ENCODE measurements at places on chromosomes 11 and 22.

DNA sequence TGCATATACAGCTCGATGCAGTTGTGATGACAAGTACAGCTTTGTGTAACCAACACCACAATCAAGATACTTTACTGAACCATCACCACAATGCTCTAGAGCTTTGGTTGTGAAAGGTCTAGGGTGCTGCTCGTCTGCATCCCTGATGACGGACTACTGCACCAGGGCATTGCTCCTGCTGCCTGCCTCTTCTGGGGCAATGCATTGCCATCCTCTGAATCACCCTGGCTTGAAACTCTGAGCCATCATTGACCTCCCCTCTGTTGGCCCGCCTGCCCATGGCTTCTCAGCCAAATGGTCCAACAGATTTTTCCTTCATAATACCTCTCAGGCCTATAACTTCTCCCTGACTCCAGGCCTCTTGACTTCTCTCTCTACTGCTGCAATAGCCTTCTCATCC lies 77.4 kb upstream of the CSNK2A3 start:
- DNase-seq: no peak

GRCh38 chr11:130634961-130635473 lies 186.6 kb downstream of the ADAMTS15 start:
- DNase-seq: peak; percentile 80

DNA sequence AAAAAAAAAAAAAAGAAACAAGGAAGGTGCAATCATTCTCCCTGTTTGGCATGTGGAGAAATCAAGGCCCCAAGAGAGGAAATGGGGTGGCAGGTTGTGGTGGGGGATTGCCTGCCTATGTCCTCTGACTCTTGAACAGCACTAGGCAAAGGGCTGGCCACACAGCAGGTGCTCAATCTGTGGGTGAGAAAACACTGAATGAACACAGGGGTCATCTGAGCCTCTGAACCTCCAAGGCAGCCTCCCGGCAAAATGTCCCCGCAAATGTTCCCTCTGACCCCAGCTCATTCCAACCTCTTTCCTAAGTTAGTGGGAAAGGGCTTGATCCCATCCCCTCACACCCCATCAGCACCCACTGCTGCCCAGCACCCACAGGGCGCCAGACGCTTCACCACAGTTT lies 4.6 kb downstream of the PLA2G6 start:
- no peak for DNase-seq

- no peak for DNase-seq
These were observed 31.1 kb downstream of the SMCO4 start for GRCh38 chr11:93512073-93512475.

- DNase-seq: no peak
These were observed 1.1 kb upstream of the C11orf65 start for GRCh38 chr11:108468478-108468864.

- DNase-seq: no peak
These were observed 47.2 kb downstream of the GAB4 start for GRCh38 chr22:16960884-16961249.

GRCh38 chr11:109037856-109038780 lies 373.2 kb downstream of the DDX10 start:
- DNase-seq: peak; percentile 90

DNA sequence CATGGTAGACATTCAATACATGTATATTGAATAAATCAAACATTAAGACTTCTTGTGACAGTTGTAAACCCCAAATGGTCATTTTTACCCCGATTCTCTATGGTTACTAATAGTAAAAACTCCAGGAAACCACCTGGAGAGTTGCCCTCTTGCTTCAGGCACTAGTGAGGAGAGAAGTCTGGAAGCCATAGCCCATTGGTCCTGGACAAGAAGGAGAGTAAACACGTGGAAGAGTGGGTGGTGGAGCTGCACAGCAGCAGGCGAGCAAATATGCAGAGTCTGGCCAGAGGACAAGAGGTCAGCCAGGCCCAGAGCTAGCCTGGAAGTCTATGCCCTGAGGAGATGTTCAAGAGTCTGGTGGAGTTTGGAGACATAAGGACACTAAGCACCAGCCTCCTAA lies 17.7 kb downstream of the DCHS1 start:
- DNase-seq: no peak

DNA sequence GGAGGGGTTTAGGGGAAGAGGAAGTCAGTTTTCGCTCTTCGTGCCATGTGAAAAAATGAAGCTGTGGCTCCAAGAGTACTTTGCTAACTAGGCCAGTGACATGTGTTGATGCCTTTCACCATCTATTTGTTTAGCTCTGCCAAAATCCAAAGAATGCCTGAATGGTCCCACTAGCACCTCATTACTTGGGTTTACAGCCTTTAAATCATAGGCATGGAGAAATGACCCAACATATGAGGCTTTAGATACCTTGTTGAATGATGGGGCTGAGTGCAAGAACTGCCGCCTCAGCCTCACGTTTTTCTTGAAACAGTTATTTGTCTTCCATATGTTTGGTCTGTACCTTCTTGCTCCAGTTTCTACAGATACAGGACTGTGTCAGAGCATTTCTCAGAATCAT lies 8.3 kb downstream of the RBM4 start:
- DNase-seq: no peak

GRCh38 chr11:18790883-18791206 lies 753 bp downstream of the PTPN5 start:
- DNase-seq: no peak

DNA sequence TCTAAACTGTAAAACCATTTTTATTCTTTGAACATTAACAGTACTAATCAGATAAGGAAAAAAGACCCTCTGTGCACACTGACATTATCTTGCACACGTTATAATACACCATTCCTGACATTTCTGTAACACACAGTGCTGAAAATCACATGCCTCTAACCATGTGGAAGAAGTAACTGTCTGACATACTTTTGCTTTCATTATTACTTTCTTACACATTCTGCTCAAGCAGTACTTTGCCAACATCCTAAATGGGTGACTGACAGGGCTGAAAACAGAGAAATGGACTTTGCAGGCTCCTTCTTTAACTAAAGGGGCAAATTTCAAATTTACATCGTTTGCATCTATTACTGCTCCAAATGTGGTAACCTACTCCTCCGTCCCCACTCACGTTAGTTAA lies 22.8 kb upstream of the TP53AIP1 start:
- no peak for DNase-seq

- DNase-seq: no peak
These were observed 68.3 kb upstream of the SLN start for GRCh38 chr11:107780136-107780535.

DNA sequence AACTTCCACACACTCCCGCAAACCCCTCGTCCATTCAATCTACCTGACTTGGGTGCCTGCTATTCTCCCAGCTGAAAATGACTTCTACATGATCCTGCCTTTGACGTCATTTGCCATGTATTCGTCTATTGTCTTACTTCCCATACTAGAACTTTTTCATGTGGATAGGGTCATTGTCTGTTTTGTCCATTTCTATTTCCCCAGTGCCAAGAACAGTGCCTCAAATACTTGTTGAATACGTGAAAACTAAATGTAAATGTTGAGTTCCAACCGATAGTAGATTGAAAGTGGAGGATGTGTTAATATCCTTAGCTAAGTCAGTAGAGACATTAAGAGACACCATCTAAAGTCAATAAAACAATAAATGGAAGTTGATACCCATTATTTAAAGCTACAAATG lies 935 bp downstream of the TRIM68 start:
- no peak for DNase-seq
